A673 (cell line): ENCODE measurements at places on chromosomes 13 and 19. TPM values are rescaled to one million over a fixed set of nuclear protein-coding genes. Genes with fewer than 3 reads are reported as not detected.

- no peak for DNase-seq
Measured at GRCh38 chr13:97961340-97961739, 7.9 kb downstream of the IPO5 start.

GRCh38 chr13:110371550-110372465 is 64.7 kb downstream of the COL4A2 start:
- peak; percentile 15 for DNase-seq

DNA sequence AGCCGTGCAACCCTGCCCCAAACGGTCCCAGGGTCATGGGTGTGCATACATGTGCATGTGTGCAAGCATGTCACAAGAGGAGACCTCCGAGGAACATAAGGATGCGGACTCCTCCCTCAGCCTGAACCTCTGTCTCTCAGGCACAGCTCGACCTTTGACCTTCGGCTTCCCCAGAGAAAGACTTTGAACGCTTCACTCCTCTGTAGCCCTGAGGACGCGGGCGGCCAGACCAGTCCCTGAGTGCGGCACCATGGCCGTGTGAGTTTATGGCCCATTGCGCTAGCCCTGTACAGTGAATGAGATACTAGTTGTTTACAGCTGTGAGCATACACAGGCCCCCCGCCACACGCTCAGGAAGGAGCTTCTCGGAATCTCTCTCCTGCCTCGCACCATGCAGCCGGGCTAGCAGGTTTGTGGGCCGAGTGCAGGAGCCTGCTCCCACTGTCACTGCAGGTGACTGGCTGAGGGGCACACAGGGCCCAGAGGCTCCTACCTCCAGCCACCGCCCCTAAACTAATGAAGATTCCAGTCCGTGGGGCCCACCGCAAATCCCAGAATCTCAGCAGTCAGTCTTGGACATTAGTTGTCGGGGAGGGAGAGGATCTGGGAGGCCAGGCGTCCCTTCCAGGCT is 10.8 kb downstream of the RASA3 start:
- DNase-seq, result no peak

DNA sequence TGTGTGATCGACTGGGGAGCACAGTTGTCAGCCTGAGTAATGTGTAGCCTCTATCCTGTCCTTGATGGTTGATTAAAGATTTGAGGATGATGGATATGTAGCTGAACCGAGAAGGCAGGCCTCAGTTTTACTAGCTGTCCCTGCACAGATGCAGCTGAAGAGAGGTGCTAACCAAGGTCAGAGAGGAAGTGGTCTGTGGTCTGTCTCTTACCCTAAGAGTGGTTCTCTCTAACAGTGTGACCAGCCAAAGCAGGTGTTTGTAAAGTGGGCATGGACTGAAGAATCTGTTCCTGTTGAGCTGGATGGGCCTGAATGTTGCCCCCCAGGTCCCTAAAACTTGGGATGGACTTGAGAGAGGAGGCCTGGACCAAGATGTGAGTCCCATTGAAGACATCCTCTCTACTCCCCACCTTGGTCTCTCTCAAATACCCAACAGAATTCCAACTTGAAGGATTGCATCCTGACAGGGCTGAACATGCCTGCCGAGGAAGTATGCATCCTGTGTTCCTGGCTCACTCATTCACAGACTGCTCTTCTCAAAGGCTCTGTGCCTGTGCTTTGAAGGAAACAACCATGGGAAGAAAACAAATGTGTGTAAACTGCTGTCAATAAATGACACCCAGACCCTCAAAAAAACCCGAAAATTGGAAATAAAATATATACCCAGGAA is 223.8 kb downstream of the MAB21L1 start:
- no peak for DNase-seq

Gene SOX1
- total RNA-seq, result 47.7 and 56.6 TPM in 2 replicates
